ENCODE measurements at places on chromosomes 11 and 22.

DNA sequence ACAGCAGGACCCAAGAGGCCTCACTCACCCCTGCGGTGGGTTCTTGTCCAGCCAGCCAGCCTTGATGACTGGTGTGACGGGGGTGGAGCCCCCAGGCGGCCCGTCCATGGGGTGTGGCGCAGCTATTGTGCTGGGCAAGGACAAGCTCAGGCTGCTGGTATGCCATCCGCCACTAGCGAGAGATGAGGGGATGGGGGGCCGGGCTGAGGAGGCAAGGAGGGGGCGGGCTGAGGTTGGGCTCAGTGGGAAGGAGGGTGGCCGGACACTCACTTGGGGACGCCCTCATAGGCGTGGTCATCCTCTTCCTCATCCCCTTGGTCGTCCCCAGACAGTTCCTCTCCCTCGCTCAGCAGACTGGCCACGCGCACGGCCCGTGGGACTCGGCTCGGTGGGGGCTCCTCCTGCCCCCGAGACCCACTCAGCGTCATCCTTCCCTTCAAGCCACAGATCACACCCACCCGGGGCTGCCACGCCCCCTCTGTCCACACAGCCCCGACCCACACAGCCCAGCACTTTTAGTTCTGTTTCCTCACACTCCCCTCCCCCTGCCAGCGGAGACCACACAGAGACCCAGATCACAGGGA, 38.0 kb upstream of the PDE2A start:
- no peak for DNase-seq

GRCh38 chr22:35488513-35488912, 52.1 kb upstream of the RASD2 start:
- no peak for DNase-seq

- DNase-seq = no peak
Observed at GRCh38 chr11:27599217-27599616, 92.6 kb upstream of the LIN7C start.

DNA sequence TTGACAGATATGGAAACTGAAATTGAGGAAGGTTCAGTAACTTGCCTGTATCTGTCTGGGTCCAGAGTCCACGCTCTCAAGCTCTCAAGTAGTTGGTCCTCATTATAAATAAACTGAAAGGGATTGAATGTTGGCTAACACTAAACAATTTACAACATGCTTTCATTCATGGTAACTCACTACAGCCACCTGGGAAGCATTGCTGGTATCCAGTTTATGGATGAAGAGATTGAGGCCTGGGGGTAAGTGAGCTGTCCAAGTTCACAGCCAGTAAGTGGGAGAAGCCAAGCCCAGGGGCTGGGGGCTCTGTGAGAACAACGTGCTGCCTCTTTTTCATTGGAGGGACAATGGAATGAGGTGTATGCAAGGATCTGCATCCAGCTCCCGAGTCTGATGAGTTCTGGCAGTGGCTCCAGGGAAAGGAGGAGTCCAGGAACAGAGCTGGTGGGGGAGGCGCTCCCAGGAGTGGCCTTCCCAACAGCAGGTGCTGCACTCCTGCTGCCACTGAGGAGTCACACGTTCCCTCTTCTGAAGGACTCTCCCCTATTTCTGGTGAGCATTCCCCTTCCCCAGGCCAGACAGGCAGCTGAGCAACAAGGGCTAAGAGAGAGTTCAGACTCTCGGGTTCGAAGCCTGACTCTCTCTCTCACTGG, 175.8 kb downstream of the CSNK2A3 start:
- DNase-seq = no peak

DNA sequence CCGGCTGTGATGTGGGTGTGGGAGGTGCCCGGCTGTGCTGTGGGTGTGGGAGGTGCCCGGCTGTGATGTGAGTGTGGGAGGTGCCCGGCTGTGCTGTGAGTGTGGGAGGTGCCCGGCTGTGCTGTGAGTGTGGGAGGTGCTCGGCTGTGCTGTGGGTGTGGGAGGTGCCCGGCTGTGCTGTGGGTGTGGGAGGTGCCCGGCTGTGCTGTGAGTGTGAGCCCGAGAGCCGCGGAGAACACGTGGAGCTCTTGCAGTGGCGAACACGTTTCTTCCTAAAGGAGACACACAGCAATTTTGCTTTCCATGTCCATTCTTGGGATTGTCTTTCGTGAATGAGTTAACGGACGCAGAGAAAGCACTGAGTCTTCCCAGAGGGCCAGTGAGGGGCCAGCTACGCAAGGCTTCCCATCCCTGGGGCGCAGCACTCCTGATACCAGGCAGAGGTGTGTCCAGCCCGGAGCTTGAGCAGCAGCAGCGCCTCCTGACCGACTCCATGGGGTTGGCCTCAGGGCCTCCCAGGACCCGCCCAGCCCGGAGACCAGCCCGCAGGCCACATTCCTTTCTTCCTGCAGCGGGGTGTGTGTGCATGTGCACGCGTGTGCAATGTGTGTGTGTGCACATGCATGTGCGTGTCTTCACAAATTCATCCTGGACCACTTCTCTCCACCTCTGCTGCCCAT, 245.0 kb upstream of the B3GAT1 start:
- DNase-seq = no peak

DNA sequence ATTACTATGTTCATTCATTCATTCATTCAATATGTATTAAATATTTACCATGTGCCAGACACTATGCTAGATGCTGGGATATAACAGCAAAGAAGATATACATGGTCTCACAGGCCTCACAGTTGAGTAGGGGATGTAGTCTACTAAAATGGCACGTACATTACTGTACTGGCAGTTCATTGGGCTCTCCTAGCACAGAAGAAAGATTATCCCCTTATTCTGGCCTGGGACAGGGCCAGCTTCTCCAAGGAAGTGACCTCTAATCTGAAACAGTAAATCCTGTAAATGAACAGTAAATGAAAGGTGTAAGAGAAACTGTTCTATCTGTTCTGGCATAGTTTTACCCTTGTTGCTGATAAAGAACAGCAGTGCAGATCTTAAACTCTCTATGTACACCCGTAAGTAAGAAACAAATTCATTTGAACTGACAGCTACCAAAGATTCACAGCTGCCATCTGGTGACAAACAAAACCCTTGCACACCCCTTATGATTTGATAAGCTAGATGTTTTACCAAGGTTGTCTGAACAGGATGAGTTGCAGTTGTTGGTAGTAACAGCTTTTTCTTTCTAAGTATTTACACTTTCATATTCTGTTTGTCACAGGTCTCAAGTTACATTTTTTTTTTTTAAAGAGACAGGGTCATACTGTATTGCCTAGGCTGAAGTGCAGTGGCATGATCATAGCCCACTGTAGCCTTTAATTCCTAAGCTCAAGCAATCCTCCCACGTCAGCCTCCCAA, 263.1 kb downstream of the TMEM135 start:
- no peak for DNase-seq

GRCh38 chr22:24532075-24532474, 22.9 kb downstream of the GUCD1 start:
- no peak for DNase-seq

DNA sequence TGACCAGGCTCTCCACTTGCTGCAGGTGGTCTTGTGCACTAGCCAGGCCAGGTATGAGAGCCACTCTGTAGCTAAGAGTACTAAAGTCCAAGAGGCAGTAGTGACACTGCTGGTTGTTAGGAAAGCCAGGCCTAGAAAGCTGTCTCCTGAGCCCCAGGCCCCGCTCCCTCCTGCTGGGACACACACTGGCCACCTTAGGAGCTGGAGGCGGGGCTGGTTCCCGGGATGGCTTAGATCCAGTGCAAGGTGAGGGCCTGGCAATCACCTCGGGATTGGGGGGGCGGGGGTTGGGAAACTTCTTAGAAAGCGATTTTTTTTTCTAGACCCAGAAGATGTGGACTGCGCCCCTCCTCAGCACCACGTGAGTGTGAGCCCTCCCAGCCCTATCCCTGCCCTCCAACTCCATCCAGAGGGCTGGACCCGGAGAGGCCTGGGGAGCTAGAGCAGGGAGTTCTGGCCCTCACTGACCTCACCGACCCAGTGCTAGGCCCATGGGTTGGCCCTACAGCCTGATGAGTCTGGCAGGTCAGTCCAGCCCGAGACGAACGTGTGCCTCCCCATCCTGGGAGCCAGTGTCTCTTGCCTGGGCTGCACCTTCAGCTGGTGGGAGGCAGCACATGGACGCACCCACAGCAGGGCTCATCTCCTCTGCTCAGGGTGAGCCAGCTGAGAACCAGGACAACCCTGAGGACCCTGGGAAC, 18.1 kb downstream of the SLC37A2 start:
- DNase-seq = no peak

DNA sequence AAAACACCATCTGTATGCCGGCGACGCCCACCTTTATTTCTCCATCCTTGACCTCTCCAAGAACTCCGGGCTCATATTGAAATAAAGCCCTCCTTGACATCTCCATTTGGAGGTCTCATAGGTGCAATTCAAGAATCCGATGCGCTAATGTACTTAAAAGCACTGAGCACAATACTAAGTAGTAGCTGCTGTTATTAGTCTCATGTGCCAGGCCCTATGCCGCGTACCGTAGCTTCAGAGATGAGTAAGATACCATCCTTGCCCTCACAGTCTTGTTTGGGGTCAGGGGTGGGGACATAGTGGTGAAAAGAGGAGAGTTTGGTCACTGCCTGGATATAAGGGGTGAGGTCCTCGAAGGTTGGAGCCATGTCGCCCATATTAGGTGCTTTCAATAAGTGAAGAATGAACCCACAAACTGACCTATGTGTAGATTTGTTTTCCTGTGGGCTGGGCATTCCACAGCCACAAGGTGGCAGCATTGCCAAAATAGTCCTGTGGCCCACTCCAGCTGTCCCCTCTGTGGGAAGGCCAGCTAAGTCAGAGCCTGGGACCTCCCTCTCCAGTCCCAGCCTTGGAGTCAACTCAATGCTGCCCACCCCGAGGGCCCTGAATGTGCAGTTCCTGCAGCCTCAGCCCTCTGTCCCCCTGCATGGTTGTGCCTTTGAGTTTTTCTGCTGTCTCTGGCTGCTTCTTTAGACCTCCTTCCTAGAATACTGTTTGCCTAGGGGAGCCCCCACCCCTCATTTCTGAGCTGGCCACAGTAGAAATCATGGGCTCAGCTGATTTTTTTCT, 6.5 kb downstream of the DCPS start:
- peak; percentile 48 for DNase-seq

GRCh38 chr22:39598017-39598965, 27.7 kb downstream of the CACNA1I start:
- peak; percentile 66 for DNase-seq

- DNase-seq = no peak
Observed at GRCh38 chr11:122627745-122628144, 27.8 kb upstream of the UBASH3B start.

GRCh38 chr11:6200975-6201374, 2.0 kb downstream of the OR52W1 start:
- DNase-seq = no peak

- no peak for DNase-seq
Observed at GRCh38 chr22:27397954-27398342, 403.6 kb downstream of the MN1 start.

DNA sequence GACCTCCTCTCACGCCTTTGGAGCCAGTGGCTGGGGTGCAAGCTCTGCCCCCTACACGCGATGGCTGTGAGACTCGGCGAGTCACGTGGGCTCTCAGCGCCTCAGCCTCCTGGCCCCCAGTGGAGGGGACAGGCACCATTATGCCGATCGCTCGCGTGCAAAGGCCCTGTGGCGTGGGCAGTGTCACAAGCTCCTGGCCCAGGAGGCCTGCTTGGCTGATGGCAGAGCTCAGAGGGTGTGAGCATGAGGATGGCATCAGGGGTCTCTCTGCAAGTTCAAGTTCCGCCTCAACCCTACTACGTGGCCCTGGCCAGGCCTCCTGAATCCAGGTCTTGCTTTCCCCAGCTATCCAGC, 90.8 kb upstream of the KCNQ1OT1 start:
- no peak for DNase-seq

GRCh38 chr11:68965901-68966853, 14.6 kb downstream of the MRGPRD start:
- no peak for DNase-seq
